ENCODE measurements at places on chromosomes 6 and 20. TPM values are rescaled to one million over a fixed set of nuclear protein-coding genes. Genes with fewer than 3 reads are reported as not detected.

- no peak for DNase-seq
- peaks cover 5% of the 10 kb centered on the region for H3K36me3 ChIP-seq
- no peaks in the 10 kb centered on the region for H3K27me3 ChIP-seq
- H3K27ac ChIP-seq, result no peak overlapping the region
- no peak overlapping the region for H3K4me3 ChIP-seq
- H3K4me1 ChIP-seq, result no peaks in the 10 kb centered on the region
Observed at GRCh38 chr6:34585512-34586061, 29.5 kb upstream of the SPDEF start.

GRCh38 chr6:25302677-25303128 is 23.5 kb downstream of the CARMIL1 start:
- H3K27ac ChIP-seq, result peak overlapping the region; percentile 90
- H3K36me3 ChIP-seq, result no peaks in the 10 kb centered on the region
- H3K4me3 ChIP-seq, result peak overlapping the region; percentile 34
- no peaks in the 10 kb centered on the region for H3K27me3 ChIP-seq
- peaks cover 9% of the 10 kb centered on the region for H3K4me1 ChIP-seq
- DNase-seq, result no peak

DNA sequence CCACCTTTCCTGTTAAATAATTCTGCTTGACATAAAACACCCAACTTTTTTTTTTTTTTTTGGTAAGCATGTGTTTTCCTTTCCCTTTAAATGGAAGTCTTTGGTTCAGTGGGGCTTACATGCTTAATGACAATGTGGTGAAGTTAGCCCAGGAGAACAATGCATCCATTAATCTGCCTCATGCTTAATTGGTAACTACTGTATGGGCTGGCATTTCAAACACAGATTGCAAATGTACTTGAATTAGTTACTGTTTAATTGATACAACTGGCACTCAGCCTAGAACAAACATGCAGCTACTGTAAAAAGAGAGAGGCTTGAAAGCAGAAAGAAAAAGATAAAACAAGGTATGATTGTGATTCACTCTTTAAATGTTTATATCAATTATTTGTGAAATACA is 483.6 kb upstream of the NOX3 start:
- H3K4me1 ChIP-seq, result no peaks in the 10 kb centered on the region
- H3K27me3 ChIP-seq, result no peaks in the 10 kb centered on the region
- no peak overlapping the region for H3K4me3 ChIP-seq
- no peak overlapping the region for H3K27ac ChIP-seq

DNA sequence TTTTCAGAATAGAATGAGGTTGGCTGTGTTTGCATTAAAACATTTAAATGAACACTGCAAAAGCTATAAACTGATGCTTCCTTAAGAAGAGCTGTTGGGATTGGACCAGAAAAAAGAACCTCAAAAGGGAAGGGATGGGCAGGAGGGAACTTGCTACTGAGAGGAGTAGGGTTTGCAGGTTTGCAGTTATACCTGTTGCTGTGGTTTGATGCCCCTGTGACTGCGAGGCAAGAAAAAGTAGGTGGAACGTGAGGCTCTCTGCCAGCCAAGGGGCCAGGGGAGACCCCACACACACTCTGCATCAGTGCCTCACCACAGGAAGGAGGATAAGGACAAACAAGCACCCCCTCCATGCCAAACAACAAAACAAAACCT is 197.2 kb downstream of the BCAS1 start:
- no peak overlapping the region for H3K27ac ChIP-seq
- no peaks in the 10 kb centered on the region for H3K4me1 ChIP-seq
- H3K36me3 ChIP-seq, result no peaks in the 10 kb centered on the region
- no peak overlapping the region for H3K4me3 ChIP-seq
- DNase-seq, result no peak

DNA sequence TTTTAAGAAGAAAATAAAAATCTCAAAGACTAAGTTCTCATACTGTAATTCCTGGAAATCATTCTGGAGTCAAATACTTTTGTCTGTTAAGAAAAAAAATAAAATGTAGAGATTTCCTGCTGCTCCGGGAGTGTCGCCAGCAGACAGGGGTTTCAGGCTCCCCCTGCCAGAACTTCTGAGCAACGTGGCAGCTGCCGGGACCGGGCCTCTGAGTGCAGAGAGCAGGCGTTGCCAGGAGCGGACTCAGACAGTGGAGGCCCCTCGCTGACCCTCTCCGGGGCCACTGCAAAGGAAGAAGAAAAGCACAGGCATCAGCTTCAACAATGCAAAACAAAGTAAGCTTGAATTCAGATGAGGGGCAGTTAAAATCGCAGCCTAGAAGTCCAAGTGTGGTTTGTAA is 95.5 kb downstream of the THBS2 start:
- no peak overlapping the region for H3K27ac ChIP-seq
- DNase-seq, result peak; percentile 91
- H3K4me3 ChIP-seq, result no peak overlapping the region
- H3K27me3 ChIP-seq, result no peaks in the 10 kb centered on the region

- no peaks in the 10 kb centered on the region for H3K36me3 ChIP-seq
- no peak overlapping the region for H3K27ac ChIP-seq
- no peak for DNase-seq
- H3K27me3 ChIP-seq, result no peaks in the 10 kb centered on the region
Observed at GRCh38 chr20:58070664-58071196, 157.7 kb downstream of the ANKRD60 start.

GRCh38 chr20:8145246-8146168 is 13.4 kb downstream of the PLCB1 start:
- H3K36me3 ChIP-seq, result no peaks in the 10 kb centered on the region
- DNase-seq, result no peak
- H3K27me3 ChIP-seq, result no peaks in the 10 kb centered on the region
- H3K4me3 ChIP-seq, result no peak overlapping the region
- no peaks in the 10 kb centered on the region for H3K4me1 ChIP-seq
- no peak overlapping the region for H3K27ac ChIP-seq

DSP gene
- total RNA-seq, result 6.3 TPM

GJA1 gene
- 213 TPM for total RNA-seq
